ENCODE measurements at places on chromosomes 3 and 15.

DNA sequence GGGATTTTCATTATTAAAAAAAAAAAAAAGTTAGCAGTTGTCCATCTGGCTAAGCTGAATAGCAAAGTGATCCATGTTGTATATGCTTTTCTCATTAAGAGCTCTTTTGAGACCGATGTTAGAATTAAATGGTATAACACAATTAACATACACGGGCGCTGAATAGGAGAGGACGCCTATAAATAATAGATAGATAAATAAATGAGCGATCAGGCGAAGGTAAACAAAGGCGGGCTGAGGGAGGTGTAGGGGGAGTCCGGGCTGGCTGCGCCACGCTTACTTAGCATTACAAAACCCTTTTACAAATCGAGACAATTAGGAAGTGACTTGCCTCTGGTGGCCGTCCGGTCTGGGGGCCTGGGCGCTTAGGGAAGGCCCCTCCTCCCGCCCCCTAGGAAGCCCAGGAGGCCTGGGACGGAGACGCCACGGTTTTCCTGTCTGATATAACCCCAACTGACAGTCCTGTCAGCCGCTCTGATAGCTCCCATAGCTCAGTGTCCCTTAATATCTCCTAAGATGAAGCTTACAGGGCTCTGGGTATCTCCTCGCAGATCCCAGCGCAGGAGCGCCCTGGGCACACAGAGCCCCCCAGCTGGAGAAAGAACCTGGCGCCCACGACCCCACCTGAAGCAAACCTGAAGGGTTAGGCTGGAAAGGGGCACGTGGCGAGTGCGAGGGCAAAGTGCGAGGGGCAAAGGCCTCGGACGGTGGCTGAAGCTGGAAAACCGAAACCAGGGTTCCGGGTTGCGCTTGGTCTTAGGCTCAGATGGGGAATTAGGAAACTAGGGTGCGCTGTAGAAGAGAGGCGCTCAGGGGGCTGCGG, 3.6 kb downstream of the SOX14 start:
- no peak for DNase-seq

DNA sequence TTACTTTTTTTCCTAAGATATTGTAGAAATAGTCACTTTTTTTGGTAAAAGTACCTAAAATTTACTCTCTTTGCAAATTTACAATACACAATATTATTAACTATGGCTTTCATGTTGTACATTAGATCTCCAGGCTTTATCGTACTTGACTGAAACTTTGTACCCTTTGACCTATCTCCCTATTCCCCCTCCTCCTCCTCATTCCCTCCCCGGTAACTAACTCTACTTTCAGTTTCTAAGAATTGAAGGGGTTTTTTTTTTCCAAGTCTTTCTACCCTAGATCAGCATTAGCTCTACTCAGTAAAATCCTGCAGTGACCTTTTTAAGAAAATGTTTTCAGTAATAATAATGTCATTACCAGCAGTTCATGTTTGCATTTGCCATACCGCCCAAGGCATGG, 10.1 kb downstream of the HACL1 start:
- no peak for DNase-seq

- no peak for DNase-seq
Measured at GRCh38 chr3:15426579-15427118, 695 bp downstream of the METTL6 start.

GRCh38 chr3:39843440-39843839, 34.0 kb downstream of the MYRIP start:
- no peak for DNase-seq

DNA sequence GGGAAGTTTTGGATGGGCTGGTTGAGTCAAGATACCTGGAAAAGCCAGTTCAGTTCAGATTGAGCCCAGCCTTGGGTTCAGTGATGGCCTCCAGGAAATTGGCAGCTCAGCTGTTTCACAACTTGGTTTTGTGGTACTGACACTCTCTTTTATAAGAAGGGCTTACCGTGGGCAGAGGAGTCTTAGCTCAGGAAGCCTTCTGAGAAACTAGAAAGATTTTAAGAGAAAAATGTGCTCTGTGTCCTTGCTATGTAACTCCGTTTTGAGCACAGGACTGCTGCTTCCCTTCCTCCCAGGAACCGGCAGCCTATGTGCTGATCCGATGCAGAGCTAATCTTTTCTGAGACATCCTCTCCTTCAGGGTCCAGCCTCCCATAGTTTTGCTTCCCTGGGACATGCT, 46.6 kb upstream of the RASGRP1 start:
- DNase-seq = peak; percentile 7

DNA sequence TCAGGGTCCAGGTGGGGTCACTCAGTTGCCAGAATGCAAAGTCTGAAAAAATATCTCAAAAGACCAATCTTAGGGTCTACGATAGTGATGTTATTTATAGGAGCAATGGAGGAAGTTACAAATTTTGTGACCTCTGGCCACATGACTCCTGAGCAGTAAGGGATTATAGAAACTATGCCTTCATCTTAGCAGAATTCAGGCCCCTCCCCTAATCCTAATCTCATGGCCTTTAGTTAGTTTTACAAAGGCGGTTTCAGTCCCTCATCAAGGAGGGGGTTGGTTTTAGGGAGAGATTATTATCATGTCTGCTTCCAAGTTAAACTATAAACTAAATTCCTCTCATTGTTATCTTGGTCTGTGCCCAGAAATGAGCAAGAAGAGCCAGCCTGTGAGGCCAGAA, 5.9 kb upstream of the DCP1A start:
- no peak for DNase-seq

GRCh38 chr15:93985925-93986324, 245.4 kb upstream of the MCTP2 start:
- no peak for DNase-seq

GRCh38 chr15:74964794-74965193, 8.2 kb upstream of the RPP25 start:
- no peak for DNase-seq

DNA sequence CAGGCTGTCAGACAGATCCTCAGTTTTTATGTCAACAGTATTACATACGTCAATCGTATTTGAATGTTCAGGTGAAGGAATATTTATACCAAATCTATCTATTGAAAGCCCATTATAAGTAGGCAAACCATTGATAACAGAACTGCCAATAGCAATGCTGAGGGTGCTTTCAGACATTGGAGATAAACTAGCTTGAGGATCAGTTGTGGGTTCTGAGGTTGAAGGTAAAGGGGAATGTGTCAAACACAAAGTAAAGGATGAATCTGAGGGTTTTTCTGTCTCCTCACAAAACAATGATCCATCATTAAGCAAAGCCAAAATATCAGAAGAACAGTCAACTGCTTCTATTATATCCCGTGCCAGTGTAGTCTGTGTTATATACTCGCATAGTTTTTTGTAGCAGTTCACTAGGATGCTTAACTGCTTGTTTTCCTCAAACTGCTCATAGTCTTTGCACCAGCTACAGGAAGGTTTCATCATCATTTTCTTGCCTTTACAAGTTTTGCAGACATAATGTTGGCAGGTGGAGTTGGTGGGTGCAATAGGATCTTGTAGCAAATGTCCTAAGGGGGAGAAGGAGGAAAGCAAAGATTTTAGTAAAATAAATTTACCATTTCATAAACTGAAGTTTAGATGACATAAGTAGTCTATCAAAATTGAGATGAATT, 43.8 kb downstream of the MSL2 start:
- DNase-seq = no peak

GRCh38 chr3:101938262-101938847, 89.0 kb downstream of the NFKBIZ start:
- DNase-seq = no peak
